Stimulated activated CD8-positive, alpha-beta memory T cell treated with anti-CD3 and anti-CD28 coated beads, Interleukin-4, amount 100 ng/mL, for 1 hour (primary cell): ENCODE measurements at places on chromosomes 13 and 19.

DNA sequence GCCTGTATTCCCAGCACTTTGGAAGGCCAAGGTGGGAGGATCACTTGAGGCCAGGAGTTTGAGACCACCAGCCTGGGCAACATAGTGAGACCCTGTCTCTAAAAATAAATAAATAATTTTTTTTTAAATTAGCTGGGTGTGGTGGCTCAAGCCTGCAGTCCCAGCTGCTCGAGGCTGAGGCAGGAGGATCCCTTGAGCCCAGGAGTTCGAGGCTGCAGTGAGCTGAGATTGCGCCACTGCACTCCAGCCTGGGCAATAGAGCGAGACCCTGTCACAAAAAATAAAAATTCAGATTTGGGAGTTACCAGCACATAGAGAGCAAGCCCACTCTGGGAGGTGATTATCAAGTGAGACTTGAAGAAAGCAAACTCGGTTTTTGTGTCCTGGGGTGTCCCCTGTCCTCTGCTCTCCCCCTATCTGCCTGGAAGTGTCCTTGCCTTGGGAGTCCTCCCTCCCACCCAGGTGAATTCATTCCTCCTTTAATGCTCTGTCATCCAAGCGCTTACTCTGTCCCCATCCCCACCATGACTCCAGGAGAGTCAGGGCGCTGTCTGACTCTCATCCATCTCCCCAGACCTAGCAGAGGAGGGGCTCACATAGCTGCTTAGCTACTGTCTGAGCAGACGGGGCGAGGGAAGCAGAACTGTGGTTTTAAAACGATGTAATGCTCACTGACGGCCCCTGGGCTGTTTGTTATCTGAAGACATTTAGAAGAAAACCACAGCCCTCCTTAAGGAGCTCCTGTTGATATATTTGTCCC is 146.8 kb downstream of the STK24 start:
- DNase-seq, result no peak

DNA sequence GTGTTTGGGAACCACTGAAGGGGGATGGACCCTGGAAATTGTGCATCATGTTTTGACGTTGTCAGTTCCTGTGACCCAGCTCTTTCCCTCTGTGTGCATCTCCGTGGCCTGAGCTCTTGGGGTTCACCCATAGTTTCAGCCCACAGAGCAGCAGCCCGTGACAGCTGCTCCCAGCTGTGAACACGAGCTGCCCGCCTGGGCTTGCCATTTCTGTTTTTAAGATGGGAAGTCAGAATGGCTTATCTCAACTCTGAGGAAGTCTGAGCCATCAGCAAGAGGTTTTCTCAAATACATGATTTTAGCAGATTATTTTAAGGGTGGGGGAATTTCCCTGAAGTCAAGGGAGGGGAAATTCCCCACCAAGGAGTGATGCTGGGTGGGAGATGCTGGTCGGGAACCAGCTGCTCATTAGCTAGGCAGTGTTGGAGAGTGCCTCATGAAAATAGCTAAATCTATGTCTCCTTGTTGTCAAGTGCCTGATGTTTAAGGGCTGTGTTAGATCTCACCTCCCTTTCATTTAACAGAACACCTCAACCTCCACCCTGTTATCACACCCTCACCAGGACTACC is 34.8 kb upstream of the C1QTNF9 start:
- DNase-seq, result peak; percentile 50

- DNase-seq, result no peak
Measured at GRCh38 chr13:100917011-100917410, 242.4 kb upstream of the TMTC4 start.

GRCh38 chr19:11534948-11535347 is 3.7 kb upstream of the CNN1 start:
- no peak for DNase-seq

DNA sequence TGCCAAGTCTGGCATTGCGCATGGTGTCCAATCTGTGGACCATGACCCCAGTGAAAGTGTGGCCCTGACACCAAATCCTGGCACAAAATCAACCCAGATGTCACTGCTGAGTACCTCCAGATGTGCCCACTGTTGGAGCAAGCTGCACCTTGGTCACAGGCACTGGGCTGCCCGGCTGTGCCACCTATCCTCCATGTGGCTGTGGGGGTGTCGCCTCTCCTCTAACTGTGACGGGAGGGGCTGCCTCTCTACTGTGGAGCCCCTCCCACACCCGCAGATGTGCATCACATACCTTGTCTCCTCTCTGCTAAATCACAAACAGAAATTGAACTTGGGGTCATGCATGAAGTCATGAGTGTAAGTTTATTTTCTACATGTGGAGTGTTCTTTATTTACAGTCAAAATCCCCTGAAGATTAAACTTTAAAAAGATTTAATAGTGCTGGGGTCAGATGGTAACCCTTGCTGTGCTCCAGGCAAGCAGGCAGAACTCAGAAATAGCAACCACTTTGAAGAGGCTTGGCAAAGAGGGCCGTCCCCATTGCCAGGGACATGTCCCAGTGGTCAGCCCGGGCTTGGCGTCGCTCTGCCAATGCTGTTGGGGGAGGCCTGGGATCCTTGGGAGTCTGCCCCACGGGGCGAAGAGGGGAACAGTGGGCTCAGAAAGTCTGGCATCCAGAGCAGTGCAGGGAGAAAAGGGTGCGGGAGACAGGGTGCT is 46.4 kb upstream of the ZNF536 start:
- DNase-seq, result no peak

- DNase-seq, result no peak
Measured at GRCh38 chr13:112697756-112698655, 8.2 kb downstream of the ATP11A start.

DNA sequence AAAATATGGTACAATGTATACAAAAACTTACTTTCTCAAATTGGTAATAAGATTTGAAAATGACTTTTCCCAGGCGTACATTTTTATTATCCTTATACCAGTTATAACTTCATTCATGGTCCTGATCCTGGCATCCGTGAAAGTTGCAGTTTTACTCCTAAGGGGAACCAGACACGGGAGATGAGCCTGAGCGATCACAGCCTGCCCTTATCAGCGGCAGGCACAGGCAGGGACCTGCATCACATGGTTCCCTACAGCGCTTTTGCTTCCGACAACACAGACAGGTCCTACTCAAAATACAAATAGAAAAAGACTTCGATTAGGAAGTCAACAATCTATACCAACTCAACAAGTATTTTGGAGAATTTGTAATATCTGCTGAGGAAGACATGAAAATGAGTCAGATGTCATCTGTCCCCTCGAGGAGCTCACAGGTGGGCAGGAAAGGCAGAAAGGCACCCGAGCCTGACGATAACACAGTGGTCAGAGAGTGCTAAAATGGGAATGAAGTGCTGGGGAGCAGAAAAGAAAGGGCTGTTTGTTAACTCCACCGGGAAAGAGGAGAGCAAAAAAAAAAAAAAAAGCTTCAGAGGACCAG is 93.4 kb downstream of the ABCC4 start:
- no peak for DNase-seq

DNA sequence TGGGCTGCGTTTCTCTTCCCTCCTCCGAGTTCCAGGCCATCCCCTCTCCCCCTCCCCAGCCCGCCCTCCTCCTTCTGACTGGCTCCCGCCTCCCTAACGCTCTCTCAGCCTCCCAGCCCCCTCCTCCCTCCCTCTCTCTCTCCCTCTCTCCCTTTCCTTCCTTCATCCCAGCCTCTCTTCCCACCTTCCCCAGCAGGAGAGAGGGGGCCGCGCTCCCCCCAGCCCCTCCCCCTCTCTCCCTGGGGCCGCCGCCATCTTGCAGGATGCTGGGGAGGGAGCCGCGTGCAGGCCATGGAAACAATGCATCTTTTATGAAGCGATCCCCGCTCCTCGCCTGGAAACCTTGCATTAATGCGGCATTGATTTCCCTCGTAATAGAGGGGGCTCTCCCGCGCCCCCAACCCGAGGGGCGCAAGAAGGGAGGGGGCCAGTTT is 42.6 kb upstream of the ADGRL1 start:
- no peak for DNase-seq

DNA sequence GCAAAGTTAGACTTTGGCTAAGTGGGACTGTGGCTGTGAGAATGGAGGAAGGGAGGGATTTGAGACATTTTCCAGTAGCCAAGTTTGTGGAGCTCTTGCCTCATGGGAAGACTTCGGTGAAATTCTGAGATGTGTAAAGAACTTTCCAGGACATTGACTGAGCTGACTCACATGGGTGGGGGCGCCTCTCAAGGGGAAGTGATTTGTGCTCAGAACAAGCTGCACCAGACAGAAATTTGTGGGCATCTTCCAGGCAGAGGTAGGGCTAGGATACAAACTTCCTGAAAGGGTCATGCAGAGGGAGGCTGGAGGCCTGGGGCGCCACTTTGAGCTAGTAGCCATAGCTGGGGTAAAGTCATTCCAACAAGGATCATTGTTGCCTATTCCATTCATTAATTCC is 9.8 kb upstream of the SIGLEC10 start:
- DNase-seq, result no peak

DNA sequence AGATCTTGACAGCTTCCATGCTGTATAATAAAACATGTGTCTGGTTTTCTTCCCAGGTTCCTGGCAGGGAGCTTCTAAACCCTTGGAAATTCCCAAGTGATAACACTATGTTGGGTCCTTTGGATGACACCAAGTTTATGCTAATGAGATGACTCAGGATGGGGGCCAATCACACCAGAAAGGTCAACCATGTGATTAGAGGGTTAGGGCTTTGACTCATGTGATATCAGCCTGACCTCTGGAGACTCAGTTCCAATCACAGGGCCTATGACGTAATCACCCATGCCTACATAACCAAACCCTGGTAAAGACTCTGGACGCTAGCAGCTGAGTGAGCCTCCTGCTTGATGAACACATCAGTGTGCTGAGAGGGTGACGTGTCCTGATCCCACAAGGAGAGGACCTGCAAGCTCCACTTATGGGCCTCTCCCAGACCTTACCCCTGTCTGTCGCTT is 203.6 kb downstream of the DCLK1 start:
- DNase-seq, result no peak

DNA sequence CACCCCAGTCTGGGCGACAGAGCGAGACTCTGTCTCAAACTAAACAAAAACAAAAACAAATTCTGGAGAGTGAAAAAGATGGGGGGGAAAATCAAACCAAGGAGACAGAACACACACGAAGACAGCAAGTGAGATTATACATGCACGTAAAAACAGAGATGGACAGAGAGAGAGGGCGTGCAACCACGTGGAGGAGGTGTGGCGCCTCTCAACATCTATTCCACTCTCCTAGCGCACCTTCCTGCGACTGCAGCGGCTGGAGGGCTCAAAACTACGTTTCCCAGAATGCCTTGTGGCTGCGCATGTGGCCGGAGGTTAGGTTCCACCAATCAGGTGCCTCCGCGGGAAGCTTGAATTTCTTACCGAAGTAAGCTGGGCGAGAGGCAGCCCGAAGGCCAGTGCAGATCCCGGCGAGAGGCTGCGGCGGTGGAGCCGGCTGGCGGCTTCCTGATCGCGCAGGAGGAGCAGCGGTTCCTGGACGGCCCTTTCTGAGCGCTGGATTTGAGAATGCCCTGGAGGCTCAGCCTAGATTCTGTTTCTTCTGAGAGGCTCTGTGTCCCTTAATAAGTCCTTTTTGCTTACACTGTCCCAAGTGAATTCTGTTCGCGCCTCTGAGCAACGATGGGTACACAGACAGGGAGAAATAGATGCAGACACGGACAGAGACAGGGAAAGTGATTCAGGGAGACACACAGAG is 13.1 kb upstream of the NANOS2 start:
- peak; percentile 54 for DNase-seq

- DNase-seq, result no peak
Measured at GRCh38 chr19:32909257-32909656, 39.7 kb upstream of the SLC7A9 start.

GRCh38 chr19:43774103-43774939 is 6.5 kb downstream of the KCNN4 start:
- no peak for DNase-seq

- DNase-seq, result no peak
Measured at GRCh38 chr13:109412283-109412901, 374.0 kb downstream of the IRS2 start.

DNA sequence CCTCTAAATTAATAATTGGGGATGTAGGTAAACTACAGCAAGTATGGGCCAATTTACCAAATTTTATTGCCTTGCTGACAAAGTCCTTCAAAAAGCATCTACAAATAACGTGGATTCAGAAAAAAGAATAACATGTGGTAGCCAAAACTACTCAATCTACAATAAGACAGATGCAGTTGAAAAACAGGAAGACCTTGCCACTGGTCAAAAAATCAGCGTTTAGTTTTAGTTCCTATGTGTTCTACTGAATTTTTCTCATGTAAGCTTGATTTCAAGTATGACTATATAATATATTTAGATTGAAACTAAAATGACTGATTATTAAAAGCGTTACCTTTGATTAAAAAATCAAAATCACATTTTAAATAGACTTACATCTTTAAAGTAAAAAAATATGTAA is 1317.6 kb downstream of the PCDH9 start:
- no peak for DNase-seq

DNA sequence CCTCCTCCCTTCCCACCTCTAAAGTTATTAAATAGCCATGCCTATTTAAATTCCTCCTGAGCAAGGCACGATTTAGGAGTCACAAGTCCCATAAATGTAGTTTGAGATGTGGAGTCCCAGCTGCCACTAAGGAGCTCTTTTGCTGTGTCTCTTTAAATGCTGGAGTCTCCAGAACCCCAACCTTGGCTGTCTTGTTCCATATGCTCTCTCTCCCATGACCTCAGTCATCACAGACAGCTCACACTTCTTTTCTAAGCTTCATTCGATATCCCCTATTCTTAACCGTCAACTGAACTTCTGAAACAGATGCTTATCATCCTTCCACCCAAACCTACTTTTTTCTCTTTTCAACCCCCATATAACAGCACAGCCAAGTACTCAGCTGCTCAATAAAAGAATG is 197.1 kb downstream of the VWA8 start:
- DNase-seq, result no peak

GRCh38 chr13:94683409-94683808 is 28.9 kb downstream of the SOX21 start:
- DNase-seq, result no peak

- DNase-seq, result no peak
Measured at GRCh38 chr13:71758828-71759227, 108.2 kb downstream of the DACH1 start.

DNA sequence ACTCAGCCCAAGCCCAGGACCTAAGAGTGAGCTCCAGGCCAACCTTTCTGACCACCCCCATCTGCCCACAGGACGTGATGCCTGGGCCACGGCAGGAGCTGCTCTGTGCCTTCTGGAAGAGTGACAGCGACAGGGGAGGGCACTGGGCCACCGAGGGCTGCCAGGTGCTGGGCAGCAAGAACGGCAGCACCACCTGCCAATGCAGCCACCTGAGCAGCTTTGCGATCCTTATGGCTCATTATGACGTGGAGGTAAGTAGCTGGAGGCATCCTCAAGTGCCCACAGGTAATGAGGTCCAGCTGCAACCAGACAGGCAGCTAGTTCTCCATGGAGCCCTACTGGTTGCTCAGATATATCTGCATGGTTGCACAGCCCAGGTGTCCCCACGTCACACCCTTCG is 14.8 kb downstream of the DDX39A start:
- DNase-seq, result no peak
